Renal cortex interstitium (tissue), 15 donors: ENCODE measurements at places on chromosomes 7 and 10. TPM values are rescaled to one million over a fixed set of nuclear protein-coding genes. Genes with fewer than 3 reads are reported as not detected.

DNA sequence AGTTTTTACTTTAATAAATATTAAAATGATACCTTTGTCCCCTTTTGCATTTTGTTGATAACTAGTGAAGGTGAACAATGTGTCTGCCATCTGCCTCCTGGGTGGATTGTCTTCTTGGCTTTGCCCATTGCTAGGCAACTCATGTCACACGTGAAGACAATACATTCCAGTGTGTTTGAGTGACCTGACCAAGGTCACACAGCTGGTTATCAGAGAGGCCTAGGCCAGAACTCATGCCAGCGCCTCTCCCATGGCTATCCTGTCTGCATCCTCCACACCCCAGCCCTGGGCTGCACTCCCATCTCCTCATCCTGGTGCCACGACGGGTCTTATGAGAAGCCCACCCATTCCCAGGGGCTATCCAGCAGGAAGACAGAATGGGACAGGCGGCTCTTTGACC, 108.7 kb downstream of the PLCE1 start:
- no peak for DNase-seq

DNA sequence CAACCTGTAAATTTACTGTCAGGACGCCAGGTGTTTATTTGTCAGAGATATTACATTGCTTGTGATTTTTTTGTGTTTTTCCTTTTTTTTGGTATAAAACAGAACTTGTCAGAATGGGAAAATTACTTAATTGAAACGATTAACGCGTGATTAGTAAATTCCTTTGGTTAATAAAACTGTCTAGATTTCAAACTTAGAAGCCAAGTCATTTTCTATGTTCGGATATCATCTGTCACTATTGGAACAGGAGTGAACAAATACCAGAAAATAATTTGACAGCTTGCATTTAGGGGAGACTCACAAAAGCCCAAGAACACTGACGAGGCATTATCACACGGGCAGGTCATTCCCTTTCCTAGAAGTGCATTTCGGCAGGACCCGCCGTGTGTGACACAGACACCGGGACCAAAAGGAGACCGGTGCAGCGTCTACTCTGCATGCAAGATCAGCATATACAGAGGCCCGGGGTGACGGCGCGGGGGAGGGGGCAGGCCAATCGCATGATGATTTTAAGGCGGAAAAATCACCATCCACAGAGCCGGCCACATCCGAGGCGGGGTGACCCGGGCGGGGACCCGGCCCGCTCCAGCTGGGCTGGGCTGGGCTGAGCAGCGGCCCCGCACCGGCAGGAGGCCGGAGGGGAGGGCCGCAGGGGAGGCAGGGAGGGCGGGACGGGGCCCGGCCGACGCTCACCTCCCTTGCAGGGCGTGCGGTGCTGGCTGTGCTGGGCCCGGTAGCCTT, 841 bp downstream of the GLUD1 start:
- no peak for DNase-seq

DNA sequence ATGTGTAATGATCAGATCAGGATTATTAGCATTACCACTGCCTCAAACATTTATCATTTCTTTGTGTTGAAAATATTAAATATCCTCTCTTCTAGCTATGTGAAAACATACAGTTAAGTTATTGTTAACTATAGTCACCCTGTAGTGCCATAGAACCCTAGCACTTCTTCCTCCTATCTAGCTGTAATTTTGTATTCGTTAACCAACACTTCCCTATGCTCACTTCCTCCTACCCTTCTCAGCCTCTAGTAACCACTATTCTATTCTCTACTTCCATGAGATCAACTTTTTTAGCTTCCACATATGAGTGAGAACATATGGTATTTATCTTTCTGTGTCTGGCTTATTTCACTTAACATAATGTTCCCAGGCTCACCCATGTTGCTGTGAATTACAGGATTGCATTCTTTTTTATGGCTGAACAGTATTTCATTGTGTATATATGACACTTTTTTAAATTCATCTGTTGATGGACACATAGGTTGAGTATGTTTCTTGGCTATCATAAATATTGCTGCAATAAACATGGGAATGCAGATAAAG, 132.7 kb upstream of the RHOBTB1 start:
- DNase-seq, result no peak

TCAF2 gene
- 2.3 TPM for polyA plus RNA-seq
